ENCODE measurements at places on chromosomes 5 and 9.
A peak's percentile ranks its signal among the peaks of the same experiment; 100 is the strongest.

DNA sequence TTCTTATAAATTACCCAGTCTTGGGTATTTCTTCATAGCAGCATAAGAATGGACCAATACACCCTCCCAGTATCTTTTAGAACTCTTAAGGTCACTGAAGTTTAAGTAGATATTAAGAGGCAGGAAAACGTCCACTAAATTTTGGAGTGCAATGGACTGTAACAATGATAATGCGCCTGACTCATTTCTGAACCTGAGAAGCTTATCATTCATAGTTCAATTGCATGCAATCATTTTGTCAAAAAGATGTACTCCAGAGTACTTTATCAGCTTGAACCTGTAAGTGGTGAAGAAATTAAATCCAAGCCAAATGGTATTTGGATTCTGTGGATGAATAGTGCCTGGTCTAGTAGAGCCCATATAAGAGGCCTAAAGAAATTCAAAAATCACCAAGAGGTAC lies 196.5 kb upstream of the CDH9 start:
- DNase-seq = no peak

GRCh38 chr5:81788329-81788728 lies 37.4 kb upstream of the SSBP2 start:
- no peak for DNase-seq

- DNase-seq = no peak
Observed at GRCh38 chr9:108720191-108720642, 135.6 kb downstream of the ACTL7B start.

DNA sequence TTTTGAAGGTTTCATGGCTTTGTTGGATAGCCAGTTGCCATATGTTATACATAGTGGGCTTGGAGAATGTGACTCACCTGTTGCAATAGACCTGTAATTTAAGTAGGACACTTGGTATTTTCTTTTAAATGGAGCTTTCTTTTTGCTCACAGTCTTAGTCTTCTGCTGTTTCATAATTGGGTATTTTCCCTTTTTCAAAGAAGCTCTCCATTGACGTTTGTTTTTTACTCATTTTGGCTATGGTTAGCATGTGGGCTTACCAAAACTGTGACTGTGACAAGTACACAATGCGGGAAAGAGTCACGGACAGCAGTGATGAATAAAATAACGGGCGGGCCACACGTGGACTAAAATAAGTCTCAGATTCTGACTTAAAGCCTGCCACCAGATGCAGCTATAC lies 23.2 kb upstream of the RNF20 start:
- DNase-seq = no peak

GRCh38 chr5:38734353-38734752 lies 111.5 kb upstream of the OSMR start:
- no peak for DNase-seq

- peak; percentile 3 for DNase-seq
Observed at GRCh38 chr5:144467792-144468191, 297.1 kb downstream of the KCTD16 start.

GRCh38 chr5:30832519-30832918 lies 361.0 kb upstream of the CDH6 start:
- no peak for DNase-seq

- DNase-seq = no peak
Observed at GRCh38 chr5:7808998-7809397, 41.9 kb downstream of the CFAP90 start.

DNA sequence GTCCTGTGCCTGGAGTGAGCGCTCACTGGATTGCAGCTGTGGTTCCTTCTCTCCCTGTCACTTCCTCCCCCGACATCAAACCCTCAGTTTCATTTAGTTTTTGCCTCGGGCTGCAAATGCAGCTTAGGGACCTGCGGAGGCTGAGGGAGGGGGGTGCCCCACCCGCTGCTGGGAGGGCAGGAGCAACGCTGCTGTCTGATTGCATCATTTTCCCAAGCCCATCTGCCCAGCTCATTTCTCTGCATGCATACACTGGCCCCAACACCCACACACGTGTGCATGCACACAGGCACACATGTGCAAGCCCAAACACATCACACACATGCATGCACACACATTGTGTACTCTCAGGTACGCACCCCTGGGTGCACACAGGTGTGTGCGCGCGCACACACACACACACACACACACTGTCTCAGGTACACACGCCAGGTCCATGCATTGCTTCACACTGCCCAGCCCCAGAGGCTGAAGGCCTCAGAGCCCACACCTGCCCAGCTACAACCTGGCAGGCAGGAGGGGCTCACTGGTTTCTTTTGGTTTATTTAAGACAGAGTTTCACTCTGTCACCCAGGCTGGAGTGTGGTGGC lies 3.4 kb downstream of the ASS1 start:
- no peak for DNase-seq

- DNase-seq = no peak
Observed at GRCh38 chr9:98962181-98962560, 18.5 kb downstream of the COL15A1 start.
